ENCODE measurements at places on chromosomes 3 and 15.

- DNase-seq = no peak
These were observed 9.7 kb downstream of the RLBP1 start for GRCh38 chr15:89211678-89212170.

DNA sequence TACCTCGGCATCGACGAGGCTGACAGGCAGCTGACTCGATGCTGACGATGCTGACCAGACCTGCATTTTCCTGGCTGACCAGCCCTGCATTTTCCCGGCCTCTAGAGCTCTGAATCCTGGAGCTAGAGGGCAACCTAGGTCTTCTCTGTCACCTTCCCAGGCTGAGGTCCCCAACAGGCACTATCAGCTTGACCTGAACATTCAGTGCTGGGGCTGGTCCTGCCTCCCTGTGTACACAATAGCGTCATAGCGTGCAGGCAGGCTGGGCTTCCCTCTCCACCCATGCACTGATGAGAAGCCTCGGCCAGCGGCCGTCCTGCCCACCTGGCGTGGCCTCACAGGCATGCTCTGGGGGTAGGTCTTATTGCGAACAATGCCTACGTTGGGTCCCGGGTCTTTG, 62.3 kb upstream of the SNRPA1 start:
- DNase-seq = no peak

DNA sequence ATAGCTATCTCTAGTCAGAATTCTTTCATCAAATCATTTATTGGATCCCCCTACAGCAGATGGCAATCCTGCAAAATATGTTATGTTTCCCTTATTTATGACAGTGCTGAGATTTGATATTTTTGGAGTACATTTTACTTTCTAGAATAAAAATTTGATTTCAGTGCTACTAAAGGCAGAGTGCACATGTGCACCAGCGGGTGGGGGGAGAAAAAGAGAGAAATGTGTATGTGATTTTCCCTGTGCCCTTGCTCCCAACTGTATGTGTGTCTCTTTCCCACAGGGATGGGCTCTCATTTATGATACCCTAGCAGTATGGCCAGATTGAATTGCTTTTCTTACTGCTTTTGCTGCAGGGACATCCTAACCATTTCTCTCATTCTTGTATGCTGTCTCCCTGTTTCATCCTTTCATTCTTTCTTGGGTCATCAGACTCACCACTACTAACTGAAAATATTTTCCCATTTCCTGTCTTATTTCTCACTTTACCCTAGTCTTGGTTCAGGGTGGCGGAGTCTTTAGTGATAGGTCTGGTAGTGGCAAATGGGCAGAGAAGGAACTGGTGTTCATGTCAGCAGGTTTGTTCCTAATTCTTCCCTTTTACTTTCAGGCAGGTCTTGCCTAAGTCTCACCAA, 140.7 kb downstream of the TCF12 start:
- DNase-seq = no peak

DNA sequence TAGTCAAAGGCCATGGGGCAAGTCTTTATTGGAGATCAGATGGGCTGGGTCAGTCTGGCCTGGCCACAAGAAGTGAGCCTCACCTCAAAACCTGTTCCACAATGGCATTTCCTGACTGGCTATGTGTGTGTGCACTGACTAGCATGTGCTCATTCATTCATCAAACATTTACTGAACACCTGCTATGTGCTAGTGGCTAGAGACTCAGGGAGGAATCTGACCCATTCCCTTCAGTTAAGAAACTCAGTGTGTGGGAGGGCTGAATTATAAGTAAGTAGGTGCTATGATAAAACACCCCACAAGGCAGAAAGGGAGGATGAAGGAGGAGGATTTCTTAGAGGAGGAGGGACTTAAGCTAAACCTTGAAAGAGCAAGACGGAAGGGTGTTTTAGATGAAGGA, 5.4 kb upstream of the CGNL1 start:
- DNase-seq = no peak

GRCh38 chr3:187952849-187953248, 201.1 kb upstream of the LPP start:
- DNase-seq = no peak

GRCh38 chr3:58434168-58434504, 504 bp upstream of the PDHB start:
- DNase-seq = no peak

DNA sequence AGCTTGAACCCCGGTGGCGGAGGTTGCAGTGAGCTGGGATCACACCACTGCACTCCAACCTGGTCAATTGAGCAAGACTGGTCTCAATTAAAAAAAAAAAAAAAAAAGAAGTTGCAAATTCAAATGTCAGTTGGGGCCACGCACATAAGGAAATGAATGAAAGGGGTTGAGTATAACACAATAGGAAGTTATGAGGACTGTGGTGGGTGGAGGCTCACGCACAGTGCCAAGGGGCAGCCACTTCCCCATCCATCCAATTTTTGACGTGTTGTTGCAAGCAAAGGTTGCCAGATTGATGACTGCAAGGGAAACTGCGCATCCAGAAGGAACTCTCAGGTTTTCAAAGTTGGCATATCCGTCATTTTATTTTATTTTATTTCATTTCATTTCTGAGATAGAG, 532.2 kb downstream of the NTRK3 start:
- DNase-seq = peak; percentile 30

GRCh38 chr3:67034371-67034770, 36.3 kb downstream of the KBTBD8 start:
- DNase-seq = no peak

GRCh38 chr3:182622241-182622545, 171.1 kb upstream of the ATP11B start:
- no peak for DNase-seq

- no peak for DNase-seq
These were observed 5.8 kb upstream of the ARPP21 start for GRCh38 chr3:35633332-35634124.

- no peak for DNase-seq
These were observed 6.5 kb downstream of the CHRNB4 start for GRCh38 chr15:78634210-78635145.

GRCh38 chr15:66101715-66102395, 151.7 kb downstream of the MEGF11 start:
- DNase-seq = no peak

- no peak for DNase-seq
These were observed 58.2 kb downstream of the HEG1 start for GRCh38 chr3:124997303-124998246.

- DNase-seq = peak; percentile 8
These were observed 56.0 kb downstream of the KAT2B start for GRCh38 chr3:20096135-20096685.

DNA sequence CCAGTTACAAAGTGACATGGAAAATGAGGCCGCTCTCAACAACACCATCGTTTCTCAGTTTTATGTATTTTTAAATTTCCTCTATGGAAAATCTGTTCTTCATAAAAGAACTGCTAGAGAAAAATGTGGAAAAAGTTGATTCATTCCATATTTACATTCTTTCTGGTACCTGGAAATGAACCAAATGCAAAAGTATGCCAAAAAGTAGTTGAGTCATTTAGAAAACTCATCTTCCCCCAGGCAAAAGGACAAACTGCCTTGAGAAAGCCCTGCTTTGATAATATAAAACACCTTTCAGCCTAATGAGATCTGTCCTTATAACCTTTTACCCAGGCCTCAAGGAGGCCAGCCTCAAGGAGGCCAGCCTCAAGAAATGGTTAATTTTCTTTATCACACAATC, 283.0 kb upstream of the VEPH1 start:
- DNase-seq = no peak

DNA sequence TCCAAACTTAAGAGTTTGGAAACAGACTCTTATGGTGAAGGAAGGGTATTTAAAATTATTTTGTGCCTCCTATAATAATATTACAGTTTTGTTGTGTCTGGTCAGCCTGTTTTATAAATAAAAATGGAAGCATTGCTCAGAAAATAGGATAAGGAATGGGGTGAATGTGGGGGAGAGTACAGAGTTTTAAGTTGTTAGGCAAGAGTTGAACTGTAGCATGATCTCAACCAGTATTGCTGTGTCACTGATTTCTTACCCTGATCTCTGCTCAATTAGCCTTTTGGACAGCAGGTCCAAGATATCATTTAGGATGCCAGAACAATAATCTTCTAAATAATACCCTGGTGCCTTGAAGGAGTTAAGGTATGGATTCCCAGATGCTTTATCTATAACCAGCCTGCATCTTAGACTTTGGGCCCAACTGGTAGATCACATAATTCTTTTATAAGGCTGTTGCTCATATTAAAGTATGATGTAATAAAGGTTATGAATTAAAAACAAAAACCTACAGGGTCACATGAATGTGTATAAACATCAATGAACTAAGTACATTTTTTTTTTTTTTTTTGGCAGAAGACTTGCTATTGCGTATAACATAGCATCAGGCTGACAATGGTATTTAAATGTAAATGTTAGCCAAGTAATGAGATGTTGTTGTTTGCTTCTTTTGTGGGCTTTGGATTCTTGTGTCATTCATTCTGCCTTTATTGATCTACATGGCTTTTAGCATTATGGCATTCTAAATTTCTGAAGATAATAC, 70.0 kb downstream of the MITF start:
- DNase-seq = no peak

GRCh38 chr3:135368316-135368715, 573.3 kb downstream of the EPHB1 start:
- no peak for DNase-seq

DNA sequence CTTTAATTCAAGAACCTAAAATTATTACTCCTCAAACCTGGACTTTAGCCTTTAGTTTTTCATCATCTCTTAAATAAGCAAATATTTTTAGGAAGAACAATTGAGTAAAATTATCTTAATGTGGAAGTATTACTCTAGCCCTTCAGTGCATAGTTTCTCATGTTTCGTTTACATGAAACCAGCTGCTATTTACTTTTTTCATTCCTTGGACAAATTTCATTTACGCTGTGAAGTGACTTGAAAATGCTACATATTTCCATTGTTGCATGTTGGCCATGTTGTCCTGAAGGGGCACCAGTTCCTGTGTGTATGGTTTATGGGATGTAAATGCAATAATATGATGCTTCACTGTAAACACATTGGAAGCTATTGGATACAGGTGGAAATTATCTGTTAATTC, 49.9 kb downstream of the SLC25A26 start:
- no peak for DNase-seq

- DNase-seq = no peak
These were observed 1.0 kb upstream of the DLL4 start for GRCh38 chr15:40927873-40928806.

DNA sequence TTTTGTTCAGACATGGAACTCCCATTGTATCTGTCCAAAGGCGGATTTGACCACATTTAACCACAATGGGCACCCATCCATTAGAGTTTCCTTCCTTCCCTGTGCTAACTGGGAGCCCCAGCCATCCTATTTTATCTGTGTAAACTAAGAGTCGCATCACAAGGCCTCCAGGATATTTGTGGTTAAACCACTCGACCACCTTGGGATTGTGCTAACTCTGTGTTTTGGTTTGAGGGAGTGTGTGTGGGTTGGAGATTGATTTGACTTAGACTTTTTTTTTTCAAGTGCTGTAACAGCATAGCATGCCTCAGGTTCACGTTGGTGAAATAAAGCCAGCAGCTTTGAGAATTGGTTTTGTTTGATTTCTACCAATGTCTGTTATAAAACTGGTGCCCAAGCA, 100.4 kb upstream of the TP63 start:
- no peak for DNase-seq

GRCh38 chr15:48573780-48574179, 71.7 kb downstream of the FBN1 start:
- DNase-seq = no peak

DNA sequence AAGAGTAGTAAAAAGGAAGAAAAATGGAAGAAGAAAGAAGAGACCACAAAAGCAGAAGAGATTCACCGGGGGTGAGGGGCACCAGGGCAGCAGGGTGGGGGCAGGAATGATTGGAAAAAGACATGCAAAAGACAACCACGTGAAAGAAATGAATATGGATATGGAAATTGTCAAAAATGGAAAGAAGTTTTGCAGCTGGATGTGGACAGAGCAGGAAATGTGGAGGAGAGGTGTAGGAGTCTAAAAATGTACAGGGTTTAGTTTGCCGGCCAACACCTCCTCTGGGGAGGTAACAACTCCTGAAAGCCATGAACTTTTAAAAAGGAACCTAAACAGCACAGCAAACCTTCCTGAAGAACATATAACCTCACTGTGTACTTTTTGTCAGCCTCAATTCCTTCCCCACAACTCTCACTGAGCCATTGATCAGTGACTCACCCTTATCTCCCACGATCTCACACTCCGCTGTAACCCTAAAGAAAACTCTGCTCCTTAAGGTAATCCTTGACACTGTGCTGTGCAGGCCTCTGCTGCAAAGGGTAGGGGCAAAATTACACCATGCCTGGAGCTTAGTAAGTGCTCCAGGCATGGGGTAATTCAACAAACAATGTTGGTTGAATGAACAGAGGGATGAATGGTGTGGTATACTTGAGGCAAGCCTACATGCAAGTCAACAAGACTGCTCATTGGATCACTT, 100.2 kb upstream of the BOC start:
- DNase-seq = peak; percentile 18

DNA sequence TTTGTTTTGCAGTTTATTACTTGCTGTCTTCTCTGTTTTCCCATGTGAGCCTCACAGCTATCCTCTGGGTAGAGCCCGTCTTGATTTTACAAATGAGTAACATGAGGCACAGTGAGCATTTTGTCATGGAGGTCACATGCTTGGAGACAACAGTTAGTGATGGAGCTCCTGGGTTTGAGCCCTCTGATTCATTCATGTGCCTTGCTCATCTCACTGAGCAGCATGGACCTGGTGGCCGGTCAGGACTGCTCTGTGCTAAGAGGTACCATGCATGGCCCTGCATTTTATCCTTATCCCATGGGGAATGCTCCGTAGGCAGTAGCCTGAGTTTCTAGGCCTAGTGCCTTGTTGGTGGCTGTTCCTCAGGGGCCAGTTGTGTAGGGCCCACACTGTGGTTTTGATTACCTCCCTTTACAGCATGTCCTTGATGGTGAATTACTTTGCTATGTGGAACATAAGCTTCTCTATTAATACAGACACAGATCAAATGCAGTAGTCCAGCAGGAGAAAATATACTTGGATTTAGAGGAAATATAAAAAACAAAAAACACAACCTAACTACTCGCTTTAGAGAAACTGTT, 35.6 kb downstream of the MAP2K5 start:
- DNase-seq = no peak

DNA sequence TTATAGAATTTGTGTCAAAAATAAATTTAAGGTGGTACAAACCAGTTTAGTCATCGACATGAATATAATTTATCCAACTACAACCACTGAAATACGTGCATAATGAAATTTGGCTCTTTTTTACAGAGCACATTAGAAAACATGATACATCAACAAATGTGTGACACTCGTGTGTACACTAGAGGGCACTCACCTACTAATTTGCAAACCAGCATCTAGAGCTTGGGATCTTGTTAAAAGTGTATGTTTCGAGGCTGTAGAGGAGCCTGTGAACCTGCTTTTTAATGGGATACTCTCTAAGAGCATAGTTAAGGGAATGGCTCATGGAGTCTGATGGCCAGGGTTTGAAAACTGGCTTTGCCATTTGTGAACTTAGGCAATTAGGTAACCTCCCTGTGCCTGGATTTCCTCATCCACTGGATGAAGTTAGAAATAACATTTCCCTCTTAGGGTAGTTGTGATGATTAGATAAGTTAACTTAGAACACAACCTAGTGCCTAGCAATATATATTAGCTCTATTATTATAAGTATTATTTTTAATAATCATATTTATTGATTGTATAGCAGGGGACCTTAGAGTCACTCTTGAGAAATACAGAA, 8.8 kb upstream of the CPOX start:
- peak; percentile 87 for DNase-seq
